ENCODE measurements at places on chromosomes 2 and 18.
A peak's percentile ranks its signal among the peaks of the same experiment; 100 is the strongest.

GRCh38 chr2:177639262-177639914, 246.8 kb downstream of the AGPS start:
- DNase-seq = no peak

GRCh38 chr2:120012363-120012762, 514 bp upstream of the EPB41L5 start:
- no peak for DNase-seq

GRCh38 chr2:51304311-51304710, 272.4 kb upstream of the NRXN1 start:
- peak; percentile 62 for DNase-seq

DNA sequence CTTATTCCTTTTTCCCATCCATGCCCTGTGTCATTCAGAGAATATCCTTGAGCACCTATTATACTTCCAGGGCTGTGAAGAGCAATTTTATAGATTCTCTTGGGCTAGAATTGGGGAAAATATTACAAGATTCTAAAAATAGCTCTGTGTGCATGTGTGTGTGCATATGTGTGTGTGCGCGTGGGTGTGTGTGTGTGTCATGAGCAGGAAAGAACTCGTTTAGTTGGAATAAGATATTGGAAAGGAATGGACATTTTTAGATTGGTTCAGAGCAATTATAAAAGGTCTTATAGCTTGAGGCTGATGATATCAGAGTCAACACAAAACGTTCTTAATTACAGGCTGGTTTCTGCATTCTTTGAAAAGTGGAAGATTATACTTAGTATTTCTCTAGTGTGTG, 212.1 kb upstream of the COPS8 start:
- DNase-seq = no peak

- DNase-seq = no peak
Observed at GRCh38 chr2:55986001-55986400, 62.4 kb upstream of the EFEMP1 start.

- DNase-seq = no peak
Observed at GRCh38 chr2:108139521-108139920, 100.2 kb upstream of the SULT1C3 start.

DNA sequence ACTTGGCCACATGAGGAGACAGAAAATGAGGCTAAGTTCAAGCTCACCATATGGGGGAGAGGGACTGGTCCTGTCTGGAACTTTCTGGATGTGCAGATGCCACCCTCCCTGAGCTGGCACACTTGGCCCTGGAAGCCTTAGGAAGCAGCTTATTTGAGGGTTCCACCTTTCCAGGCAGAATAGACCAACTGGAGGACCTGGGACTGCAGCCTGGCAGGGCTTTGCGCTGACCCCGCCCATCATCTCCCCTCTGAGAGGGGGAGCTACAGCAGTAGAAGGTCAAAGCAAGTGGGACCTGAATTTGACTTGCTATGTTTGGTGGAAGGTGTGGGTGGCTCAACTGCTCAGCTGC, 39.5 kb downstream of the TMEM17 start:
- no peak for DNase-seq

DNA sequence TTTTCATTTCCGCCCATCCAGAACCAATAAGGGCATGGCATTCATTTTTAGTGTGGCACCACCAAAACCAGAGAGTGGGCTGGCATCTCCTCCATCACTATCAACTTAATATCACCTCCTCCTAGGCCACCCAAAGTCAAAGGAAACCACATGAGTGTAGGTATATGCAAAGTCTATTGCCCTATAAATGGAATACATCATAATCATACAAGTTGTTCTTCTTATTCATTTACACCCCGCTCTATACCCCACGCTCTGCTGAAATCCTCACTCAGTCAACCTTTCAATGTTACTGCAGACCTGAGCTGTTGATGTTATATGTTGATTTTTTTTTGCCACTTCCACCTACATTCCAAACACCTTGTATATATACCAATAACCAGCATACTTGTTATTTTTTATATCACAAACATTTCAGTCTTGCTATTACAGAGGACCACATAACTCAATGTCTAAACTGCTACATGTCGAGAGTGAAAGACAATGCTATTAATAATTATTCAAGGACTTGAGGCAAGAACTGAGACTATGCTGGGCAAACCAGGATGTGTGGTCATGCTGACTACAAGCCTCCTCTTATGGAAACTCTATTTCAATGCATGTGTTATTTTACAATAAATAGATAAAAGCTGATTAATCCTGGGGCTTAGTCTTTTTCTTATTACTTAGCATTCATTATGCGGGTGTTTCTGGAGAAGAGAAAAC, 466.5 kb upstream of the ID2 start:
- DNase-seq = no peak

DNA sequence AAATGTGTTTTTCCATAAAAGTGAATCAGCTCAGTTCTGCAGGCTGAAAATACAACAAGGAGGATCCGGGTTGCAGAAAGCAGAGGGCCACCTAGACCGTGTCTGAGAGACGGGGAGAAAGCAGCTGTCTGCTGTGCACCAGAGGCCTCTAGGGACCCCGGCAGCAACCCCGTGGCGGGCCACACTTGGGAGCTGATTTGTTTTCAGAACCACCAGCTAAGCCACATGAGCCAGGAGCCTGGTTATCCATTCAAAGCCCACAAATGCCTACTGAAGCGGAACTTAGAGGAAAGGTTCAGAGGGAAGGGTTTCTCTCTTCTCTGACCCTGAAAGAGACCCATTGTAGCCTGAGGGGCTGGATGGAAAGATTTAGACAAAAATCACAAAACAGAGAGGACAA, 28.4 kb upstream of the ID2 start:
- peak; percentile 36 for DNase-seq

DNA sequence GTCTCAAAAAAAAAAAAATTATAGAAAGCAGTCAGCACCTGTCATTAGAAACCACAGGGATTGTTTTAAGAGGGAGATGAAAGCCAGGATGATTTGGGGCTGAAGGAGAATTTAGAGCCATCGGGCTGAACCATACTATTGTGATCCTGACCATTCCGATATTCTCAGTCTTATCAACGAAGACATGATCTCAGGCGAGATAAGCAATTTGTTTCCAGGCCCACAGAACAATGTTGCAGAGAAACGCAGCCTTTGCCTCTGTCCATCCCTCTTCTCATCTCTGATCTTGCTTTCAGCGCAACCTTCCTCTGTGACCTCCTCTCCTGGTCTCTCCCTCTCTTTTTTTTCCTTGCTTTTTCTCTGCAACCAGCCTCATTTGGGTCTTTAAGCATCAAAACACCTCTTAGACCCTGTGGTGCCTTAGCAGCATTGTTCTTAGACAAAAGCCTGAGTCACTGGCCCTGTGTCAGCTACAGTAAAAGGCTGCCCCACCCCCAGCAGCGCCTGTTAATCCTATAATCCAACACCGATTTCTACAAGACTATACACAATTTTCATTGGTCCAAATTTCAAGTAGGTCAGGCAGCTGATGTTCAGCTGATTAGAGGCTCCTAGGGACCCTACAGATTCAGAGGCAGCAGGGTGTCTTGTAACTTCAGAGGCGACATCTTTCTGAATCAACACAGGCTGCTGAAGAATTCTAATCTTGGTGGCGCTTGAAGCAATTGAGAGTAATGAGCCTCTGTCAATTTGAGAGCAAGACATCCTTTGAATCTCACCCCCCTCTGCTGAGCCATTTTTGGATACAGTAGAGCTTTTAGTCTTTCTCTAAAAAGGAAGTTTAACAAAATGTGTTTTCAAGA, 206.0 kb downstream of the NCK2 start:
- peak; percentile 8 for DNase-seq

DNA sequence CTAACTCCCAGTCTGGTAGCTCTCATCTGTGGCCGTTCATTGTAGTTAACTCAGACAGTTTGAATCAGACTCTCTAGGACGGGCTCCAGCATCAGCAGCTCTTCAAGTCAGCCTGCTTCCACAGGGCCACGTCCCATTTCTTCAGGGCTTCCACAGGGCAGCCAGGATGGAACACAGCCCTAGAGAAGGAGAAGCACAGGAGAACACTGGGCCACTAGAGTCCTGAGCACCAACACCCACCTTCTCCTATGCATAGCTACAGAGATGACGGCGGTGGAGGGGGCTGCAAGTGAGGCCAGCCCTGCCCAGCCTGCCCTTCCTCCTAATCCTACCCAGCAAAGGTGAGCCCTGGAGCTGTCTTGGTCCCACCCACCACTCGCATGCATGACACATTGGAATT, 10.2 kb upstream of the TEX261 start:
- no peak for DNase-seq

DNA sequence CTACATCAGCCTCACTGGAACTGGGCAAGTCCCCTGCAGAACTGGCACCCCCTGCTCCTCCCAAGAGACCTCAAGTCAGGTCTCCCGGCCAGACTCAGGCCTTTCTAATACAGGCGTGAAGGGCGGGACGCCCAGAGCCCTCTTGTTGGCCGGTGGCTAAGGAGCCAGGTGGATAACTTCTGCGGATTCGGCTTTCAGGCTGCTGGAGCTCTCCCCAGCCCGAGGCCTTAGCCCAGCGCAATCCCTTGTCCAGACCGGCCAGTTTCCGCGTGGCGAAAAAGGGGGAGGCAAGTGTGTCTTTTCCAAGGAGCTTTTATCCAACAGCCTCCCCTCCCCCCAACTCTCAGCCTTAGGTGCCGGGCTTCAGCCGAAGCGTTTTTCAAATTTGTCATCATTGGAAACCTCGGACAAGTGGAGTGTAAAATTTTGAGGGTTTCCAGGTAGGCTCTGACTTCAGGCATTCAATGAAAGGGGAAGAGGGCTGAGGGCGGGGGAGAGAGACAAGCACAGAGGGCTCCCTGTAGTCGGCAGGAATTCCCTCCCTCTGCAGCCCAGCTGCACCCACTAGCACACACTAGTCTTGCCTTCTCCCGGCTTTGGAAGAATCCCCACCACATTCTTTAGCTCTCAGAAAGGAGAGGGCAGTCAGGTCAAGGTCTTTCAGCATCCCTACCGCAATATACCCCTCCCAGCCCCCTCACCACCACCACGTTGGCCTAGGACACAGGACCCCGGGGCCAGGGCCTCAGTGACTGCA, 9.5 kb upstream of the SATB2 start:
- no peak for DNase-seq

GRCh38 chr2:173386738-173387065, 32.0 kb downstream of the CDCA7 start:
- DNase-seq = no peak

DNA sequence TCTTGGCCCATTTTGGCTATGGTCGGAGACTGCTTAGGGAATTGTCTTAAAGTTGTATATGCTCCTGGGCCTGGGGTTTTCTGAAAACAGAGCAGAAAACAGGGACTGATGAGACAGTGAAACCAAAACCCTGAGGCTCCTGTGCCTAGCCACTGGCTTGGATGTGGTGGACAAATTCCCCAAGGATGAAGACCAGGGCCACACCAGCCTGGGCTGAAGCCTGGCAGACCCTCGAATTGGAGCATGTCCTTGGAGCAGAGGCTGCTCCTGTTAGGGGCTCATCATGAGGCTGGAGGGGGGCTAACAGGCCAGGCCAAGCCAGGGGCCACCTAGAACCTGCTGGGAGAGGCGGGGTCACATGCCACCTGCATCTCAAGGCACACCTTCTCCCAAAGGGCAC, 68.1 kb downstream of the STPG4 start:
- no peak for DNase-seq
